ENCODE measurements at places on chromosomes 3 and 15.
A peak's percentile ranks its signal among the peaks of the same experiment; 100 is the strongest.

DNA sequence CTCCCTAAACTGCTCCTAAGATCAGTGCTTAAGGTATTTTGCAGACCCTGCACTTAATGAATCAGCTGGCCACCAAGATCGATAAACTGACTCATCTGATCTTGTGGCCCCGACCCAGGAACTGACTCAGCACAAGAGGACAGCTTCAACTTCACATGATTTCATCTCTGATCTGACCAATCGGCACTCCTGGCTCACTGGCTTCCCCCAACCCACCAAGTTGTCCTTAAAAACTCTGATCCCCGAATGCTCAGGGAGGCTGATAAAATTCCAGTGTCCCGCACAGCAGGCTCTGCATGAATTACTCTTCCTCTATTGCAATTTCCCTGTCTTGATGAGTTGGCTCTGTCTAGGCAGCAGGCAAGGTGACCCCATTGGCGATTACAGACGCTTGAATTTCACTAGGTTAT lies 13.5 kb downstream of the HTR3E start:
- peak; percentile 71 for DNase-seq

GRCh38 chr3:101850246-101851051 lies 1.1 kb downstream of the NFKBIZ start:
- DNase-seq: peak; percentile 80

GRCh38 chr15:90113166-90113565 lies 10.9 kb upstream of the IDH2 start:
- no peak for DNase-seq

DNA sequence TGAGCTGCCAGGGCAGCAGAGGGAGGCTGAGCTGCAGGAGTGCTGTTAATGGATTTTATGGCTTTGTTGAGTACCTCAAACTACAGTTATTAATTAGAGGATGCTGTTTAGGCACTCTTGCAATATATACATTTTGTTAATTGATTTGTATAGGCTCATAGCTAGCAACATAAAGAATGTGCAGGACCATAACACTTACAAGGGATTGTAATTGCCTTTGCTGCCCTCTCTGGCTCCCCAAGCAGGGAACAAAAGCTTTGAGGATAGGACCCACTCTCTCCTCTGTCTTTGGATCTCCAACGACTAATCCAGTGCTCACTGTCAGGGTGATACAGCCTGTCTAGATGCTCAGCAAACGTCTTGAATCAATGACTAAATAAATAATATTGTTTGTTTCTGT lies 1.2 kb upstream of the CLSTN2 start:
- no peak for DNase-seq

GRCh38 chr3:137962251-137962650 lies 47.7 kb upstream of the CLDN18 start:
- DNase-seq: no peak

DNA sequence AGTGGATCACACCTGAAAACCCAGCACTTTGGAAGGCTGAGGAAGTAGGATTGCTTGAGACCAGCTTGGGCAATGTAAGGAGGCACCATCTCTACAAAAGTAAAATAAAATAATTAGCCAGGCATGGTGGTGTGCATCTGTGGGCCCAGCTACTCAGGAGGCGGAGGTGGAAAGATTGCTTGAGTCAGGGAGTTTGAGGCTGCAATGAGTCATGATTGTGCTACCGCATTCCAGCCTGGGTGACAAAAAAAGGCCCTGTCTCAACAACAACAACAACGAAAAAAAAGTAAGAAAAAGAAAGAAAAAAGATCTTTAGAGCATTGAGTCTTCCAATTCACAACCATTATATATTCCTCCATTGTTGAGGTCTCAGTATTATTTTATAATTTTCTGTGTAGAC lies 192.4 kb upstream of the DPH6 start:
- DNase-seq: peak; percentile 92

- DNase-seq: no peak
Measured at GRCh38 chr15:89628301-89628700, 27.0 kb downstream of the KIF7 start.

DNA sequence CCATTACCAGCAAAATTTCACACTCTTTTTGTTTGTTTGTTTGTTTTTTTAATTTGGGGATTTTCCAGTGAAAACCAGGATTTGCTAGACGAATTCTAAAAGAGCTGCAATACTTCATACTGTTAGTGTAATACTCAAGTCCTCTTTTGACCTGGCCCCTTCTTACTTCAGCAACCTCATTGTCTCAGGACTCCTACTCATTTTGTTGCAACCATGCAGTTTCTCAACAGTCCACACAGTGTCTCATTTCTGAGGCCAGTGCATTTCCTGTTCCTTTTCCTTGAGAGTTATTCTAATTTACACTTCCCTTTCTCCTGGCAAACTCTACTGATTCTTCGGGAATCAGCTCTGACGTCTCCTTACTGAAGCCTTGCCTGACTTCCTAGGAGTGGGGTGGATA lies 35.6 kb downstream of the NSUN3 start:
- DNase-seq: peak; percentile 68

DNA sequence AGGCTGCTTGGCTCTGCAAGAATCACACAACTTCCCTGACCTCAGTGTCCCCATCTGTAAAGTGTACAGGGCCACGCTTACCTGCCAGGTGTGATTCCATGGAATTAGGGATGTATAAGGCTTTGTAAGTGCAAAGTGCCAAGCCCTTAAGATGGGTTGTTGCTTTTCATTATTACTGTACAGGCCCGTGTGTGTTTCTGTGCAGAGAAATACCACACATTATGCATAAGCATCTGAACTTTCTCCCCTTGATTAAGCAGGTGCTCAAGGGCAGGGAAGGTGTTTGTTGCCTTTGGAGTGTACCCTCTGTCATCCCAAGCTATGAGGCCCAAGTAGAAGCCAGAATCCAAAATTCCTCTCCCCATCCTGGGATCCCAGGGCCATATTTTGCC lies 13.6 kb upstream of the HRH1 start:
- no peak for DNase-seq

- no peak for DNase-seq
Measured at GRCh38 chr3:152039887-152040286, 166.4 kb downstream of the SUCNR1 start.

All from iris pigment epithelial cell (primary cell).